ENCODE measurements at places on chromosomes 6 and 20.

- DNase-seq, result no peak
Observed at GRCh38 chr6:57209030-57209429, 13.1 kb downstream of the RAB23 start.

- no peak for DNase-seq
Observed at GRCh38 chr6:131290955-131291354, 155.7 kb downstream of the AKAP7 start.

DNA sequence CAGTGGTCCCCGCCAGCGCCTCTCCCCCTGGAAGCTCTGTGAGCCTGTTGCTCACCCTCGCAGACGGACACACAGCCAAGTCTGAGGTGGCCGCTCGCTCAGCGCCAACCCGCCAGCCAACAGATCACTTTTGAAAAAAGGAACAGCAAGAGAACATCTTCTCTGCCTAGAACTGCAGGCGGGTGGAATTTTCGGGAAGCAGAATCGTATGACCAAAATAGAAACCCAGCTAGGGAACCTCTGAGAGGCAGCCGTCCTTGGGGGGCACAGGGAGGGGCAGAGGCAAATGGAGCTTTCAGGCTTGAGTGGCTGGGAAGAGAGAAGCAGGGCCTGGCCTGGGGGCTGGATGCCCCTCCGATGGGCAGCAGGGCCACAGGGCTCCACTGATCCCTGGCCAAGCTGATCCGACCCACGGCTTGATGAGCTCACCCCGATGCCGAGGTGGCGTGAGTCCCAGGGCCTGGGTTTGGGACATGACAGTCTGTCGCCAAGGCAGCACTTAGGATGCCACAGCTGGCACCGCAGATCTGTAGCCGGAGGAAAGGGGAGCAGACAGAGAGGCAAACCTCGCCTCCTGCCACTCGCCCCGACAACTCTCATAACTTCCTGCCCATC, 9.8 kb downstream of the NFATC2 start:
- no peak for DNase-seq

GRCh38 chr6:68740828-68741500, 105.9 kb downstream of the ADGRB3 start:
- no peak for DNase-seq

DNA sequence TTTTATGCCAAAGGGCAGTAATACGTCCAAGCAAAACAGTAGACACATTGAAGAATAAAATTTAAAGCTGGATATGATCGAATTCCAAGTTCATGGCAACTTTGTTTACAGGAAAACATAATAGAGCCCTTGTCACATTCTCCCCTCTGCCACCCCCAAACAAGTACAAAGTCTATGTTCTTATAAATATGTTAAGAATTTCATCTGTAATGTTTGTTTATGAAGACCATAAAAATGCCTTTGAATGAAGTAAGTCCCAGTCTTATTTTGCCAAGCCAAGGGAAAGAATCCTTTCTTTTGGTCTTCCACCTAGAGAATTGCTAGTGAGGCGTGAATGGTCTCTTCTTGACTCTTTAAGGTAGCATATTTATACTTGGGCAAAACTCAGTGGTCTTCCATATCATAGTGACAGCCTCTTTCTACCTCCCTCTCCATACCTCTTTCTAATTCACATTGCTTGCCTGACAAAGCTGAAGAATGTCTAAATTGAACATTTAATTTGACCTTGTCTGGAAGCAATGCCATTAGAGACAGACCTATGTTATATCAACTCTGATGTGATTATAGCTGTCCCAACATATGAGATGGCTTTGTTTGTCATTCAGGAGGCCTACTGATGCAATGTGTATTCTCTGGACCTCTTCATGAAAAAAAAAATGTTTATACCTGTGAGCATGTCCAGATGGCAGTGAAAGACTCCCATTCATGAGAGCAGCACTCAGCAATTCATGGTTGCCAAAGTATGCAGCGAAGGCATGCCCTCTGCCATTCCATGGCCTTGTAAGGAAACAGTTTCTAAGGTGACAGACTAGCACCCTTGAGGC, 70.6 kb upstream of the CCN2 start:
- no peak for DNase-seq

- no peak for DNase-seq
Observed at GRCh38 chr20:58568483-58569240, 53.5 kb upstream of the APCDD1L start.

GRCh38 chr6:167778497-167779128, 48.1 kb upstream of the AFDN start:
- no peak for DNase-seq

DNA sequence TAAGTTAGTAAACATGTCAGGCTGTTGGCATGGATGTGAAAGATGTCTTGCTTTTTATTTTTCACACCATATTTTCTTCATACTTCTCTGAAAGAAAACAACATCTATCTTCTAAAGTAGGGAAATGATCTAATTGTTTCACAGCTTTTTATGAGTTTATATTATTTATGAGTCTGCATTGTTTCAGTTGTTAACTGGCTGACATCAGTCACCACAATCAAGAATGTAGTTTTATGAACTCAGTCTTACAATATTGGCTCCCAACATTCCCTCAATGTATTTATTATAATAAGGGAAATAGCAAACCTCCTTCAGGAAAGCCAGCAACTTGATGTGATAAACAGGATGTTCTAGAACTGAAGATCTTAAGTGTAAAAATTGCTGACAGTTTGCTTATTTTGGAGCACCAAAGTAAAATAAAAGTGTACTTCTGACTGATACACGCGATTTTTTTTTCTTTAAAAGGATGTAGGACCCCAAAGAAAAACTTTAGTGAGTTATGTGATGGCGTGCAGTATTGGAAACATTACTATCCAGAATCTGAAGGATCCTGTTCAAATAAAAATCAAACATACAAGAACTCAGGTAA, 106.0 kb downstream of the ADGRG6 start:
- no peak for DNase-seq

DNA sequence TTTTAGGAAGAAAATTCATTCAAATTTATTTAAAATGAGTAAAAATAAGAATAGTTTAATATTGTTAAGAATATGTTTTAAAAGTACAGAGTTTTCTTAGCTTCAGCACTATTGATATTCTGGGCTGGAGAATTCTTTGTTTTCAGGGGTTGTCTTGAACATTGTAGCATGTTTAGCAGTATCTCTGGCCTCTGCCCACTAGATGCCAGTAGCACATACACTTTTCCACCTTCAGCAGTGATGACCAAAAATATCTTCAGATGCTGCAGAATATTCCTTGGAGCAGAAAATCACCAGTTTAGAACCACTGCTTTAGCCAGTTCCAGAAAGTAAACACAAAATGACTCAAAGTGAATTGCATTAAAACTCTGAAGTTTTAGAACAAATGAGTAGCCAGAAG, 19.4 kb upstream of the SDHAF4 start:
- no peak for DNase-seq

- no peak for DNase-seq
Observed at GRCh38 chr6:10586302-10586701, 65.2 kb downstream of the GCNT2 start.

GRCh38 chr6:159726255-159726917, 920 bp upstream of the WTAP start:
- DNase-seq, result no peak

- DNase-seq, result no peak
Observed at GRCh38 chr6:146896062-146896813, 297.5 kb downstream of the ADGB start.

Data from stimulated activated naive CD4-positive, alpha-beta T cell treated with Interleukin-2 at 50 U/mL for 16 hours (primary cell).